NCI-H1105 (cell line): ENCODE measurements at places on chromosomes 3 and 15.

DNA sequence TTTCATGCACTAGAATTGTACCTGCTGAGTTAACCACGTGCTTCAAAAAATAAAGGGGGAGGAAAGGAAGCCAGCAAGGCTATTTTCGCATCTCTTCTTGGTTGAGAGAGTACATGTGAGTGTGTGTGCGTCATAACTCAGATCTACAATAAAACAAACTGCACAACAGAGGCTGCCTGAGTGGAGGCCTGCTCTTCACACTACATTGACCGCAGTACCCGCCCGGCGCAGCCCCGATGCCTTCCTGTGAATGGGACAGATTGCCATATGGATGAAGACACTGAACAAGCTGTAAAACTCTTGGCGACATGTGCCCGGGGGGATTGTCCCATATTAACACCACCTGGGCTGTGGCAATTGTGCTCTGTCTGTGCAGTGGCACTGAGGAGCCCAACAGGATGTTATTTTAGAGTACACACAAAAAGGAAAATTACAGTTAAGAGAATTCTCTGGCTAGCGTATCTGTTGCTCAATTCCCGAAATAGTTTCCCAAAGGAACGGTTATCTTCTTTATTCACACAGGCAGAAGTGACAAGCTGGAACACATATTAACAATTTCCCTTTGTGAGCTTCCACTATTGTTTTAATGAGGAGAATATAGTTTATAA is 551.5 kb downstream of the FOXP1 start:
- DNase-seq, result no peak

DNA sequence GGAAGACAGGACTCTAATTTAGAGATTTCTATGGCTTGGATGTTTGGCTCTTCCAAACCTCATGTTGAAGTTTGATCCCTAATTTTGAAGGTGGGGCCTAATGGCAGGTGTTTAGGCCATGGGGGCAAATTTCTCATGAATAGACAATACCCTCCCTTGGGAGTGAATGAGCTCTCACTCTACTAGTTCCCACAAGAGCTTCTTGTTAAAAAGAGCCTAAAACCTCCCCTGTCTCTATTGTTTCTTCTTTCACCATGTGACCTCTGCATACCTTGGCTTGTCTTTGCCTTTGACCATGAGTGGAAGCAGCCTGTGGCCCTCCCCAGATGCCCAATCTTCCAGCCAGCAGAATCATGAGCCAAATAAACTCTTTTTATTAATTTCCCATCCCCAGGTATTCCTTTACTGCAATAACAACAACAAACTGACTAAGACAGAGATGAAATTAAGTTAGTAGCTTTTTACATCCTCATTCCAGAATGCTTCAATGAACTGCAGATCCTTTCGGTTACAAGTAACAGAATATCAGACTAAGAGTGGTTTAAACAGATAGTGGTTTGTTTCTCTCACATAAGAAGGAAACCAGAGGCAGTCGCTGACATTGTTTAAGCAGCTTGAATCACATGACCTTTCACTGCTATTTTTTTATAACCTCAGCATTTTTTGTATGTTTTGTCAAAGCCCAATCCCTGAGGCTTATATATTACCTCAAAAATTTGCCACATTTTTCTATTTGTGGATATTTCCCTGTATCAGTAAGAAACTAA is 1013.3 kb upstream of the SEMA6D start:
- DNase-seq, result no peak

DNA sequence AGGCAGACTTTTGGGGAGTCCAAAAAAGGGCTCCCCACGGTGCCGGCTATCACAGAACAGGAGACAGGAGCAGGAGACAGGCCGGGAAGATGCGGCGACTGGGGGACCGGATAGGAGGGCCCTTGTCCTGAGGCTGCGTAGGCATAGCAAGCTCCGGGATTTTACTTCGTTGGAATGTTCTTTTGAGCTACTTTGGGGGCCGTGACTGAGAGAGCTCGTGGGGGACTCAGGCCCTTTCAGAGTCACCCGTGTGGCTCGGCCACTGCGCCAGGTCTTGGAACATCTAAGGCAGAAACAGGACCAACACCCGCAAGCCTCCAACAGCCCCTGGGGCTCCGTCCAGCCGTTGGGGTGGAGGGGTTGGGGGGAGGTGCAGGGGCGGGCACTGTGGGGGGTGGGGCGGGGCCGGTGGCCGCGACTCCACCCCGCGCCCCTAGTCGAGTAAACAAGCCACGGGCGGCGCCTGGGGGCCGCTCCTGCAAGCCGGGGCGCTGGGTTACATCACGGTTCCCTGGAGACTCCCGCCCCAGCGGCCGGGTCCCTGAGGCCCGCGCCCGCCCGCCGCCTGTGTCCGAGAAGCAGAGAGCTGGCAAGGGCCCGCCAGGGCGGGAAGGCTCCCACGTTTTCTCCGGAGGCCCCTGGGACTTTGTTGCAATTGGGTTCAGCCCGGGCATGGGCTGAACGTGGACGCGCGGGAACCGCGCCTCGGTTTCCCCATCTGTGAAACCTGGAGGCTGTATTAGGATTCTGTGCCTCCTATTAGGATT is 23.3 kb upstream of the C15orf39 start:
- DNase-seq, result no peak

- DNase-seq, result no peak
Observed at GRCh38 chr3:86793786-86794185, 197.2 kb downstream of the VGLL3 start.

DNA sequence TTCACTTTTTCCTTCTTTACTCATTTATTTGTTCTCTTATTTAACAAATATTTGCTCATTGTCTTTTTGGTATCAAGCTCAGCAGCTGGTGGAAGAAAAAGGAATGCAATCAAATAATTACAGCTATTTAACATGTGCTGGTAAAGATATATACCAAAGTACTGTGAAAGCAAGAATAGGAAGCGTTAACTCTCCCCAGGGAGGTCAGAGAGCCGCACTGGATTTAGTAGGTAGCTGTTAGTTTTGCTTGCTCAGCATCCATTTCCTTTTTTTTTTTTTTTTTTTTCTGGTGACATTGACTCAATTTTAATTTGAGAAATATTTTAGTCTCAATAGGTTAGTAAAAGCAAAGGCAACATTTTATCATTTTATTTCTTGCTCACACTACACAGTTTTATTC is 308.5 kb upstream of the MDFIC2 start:
- DNase-seq, result no peak
